ENCODE measurements at places on chromosomes 12 and 14.

GRCh38 chr12:89470741-89471509 lies 53.7 kb downstream of the GALNT4 start:
- no peak for DNase-seq

- DNase-seq = no peak
These were observed 125.2 kb downstream of the PAPOLA start for GRCh38 chr14:96627386-96627785.

DNA sequence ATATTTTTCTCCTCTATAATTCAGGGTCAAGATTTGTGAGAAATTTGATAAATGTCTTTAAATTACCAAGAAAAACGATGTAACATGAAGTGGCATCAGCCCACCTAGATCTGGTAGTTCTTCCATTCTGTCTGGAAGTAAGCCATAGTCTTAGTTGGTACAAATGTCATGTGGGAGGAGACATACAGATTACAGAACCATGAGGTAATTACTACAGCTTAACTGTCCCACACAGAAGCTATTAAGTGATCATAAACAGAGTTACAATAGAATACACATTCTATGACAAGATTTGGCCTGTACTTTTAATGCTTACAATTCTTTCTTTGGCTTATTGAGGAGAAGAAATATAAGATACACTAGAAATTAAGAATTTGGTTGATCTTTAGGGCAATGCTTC lies 13.7 kb upstream of the SIX1 start:
- no peak for DNase-seq

GRCh38 chr14:51447411-51447810 lies 204.3 kb upstream of the FRMD6 start:
- no peak for DNase-seq

- DNase-seq = no peak
These were observed 219.9 kb downstream of the CHST11 start for GRCh38 chr12:104676636-104677035.

GRCh38 chr12:131311764-131312163 lies 358.1 kb downstream of the ADGRD1 start:
- no peak for DNase-seq

GRCh38 chr14:93269341-93270068 lies 62.4 kb downstream of the UBR7 start:
- DNase-seq = no peak

GRCh38 chr12:106138633-106139421 lies at the start of gene NUAK1:
TSS of gene NUAK1 (minus strand) at chr12:106138954. CDS start at chr12:106138653, 301 bp downstream.
- DNase-seq = no peak

All from activated CD4-positive, alpha-beta T cell treated with anti-CD3 and anti-CD28 coated beads for 4 hours (primary cell).